ENCODE measurements at places on chromosomes 16 and 17.
A peak's percentile ranks its signal among the peaks of the same experiment; 100 is the strongest.

DNA sequence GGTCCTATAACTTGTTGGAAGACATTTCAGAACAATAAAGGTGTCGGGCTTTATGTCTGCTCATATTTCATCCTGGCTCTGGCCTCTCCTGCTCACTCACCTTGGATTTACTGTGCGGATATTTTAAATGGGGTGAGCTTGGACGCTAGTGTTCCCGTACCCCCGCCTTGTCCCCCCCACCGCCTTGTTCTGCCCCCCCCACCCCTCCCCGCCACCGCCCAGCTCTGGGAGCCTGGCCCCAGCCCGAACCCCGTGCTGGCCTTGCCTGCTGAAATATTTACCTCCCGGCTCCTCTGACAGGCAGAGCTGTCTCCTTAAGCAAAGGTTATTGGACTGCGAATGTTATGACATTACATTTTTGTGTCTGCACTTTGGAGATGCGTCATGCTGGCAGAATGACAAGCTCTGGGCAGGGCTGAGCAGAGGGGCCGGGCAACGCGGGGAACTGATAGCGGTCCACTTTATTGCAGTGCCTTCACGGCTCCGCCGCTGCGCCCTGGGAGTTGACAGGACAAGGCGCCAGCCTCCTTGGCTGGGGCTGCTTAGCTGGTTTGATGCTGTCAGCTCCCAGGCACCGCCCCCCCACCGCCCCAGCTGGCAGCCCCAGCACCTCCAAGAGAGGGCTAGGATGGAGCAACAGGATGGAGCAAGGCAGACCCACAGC is 222.5 kb upstream of the GSE1 start:
- DNase-seq: peak; percentile 93

DNA sequence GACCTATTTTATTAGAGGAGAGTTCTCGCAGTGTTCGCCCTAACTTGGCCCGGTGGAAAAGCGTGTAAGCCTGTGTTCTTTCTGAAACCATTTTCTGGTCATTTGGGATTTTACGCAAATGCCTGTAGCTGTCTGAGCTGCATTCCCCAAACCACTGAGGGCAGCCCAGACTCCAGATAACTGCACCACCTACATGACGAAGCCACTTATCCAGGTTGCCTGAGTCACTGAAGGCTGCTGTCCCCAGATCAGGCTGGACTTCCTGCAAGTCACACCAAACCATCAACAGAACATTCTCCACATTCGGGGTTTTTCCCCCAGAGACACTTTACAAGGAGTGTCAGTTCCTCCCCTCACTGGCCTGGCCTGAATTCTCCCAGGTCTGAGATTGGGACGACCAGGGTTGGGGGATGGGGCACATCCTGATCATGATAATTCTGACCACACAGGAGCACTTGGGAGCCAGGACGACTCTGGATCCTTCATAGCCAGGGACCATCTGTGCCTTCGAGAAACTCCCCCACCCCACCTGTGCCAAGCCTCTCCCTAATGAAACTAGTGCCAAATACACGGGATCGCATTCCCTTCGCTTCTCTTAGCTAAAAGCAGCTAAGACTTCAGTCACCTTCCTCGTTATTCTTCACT is 2.3 kb downstream of the RPRML start:
- DNase-seq: no peak

DNA sequence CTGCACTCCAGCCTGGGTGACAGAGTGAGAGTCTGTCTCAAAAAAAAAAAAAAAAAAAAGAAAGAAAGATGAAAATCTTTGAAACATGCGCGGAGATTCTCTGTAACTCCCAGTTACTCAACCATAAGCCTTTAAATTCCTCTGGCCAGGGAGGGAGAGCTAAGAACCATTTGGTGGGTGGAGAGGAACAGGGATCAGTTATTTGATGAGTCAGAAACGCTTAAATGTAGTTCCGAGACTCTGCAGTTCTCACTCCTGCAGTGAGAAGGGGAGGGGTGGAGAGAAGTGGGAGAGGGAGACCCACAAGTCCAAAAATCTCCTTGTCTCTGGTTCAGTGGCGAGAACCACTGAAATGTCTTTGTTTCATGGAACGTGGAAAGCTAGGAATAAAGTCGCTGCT is 266.7 kb downstream of the SOX9 start:
- peak; percentile 74 for DNase-seq

GRCh38 chr17:33888455-33888854 is 366.6 kb upstream of the CCL2 start:
- DNase-seq: no peak

DNA sequence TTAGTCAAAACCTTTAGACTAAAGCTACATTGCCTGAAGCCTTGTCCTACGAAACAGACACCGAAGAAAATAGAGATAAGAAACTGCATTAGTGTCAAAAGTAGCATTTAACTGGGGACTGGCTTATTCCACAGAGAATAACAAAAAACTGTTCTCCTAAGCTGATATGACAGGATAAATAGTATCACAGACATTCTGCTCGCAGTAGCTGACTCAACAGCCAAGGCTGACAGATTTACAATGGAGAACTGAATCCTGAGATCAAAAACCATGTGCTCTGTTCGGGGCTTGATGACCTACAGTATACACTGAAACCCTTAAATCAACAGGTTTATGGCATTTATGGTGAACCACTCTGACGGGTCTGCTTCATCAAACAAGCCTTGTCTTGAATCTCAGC is 25.5 kb downstream of the ADAMTS18 start:
- no peak for DNase-seq
